ENCODE measurements at places on chromosomes 2 and 18.

- DNase-seq, result no peak
Measured at GRCh38 chr18:68342039-68342659, 372.8 kb downstream of the TMX3 start.

DNA sequence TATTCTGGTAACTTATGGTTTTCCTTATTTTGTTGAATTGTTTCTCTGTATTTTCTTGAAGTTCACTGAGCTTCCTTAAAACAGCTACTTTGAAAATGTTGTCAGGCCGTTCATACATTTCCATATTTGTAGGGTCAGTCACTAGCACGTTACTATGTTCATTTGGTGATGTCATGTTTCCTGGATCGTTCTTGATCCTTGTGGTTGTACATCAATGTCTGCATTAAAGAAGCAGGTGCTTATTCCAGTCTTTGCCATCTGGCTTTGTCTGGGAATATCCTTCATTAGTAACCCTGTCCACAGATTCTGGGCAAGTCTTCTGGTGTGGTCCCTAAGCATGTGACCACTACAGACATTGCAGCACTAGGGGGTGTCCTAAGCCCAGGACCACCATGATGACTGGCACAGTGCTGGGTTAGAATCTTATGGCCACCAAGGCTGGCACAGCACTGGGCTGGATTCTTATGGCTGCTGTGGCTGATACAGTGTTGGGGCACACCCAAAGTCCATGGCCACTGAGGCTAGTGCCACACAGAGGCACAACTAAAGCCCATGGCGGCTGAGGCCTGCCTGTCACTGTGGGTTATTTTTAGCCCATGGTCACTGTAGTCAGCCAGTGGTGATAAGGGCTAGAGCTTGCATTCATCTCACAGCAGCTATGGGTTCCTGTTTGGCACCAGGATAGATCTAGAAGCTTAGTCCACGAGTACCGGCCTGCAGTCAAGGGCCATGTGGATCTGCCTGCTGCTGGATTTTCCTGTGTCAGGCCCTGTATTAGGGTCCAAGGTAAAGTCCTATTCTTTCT is 13.2 kb downstream of the VWA3B start:
- no peak for DNase-seq

DNA sequence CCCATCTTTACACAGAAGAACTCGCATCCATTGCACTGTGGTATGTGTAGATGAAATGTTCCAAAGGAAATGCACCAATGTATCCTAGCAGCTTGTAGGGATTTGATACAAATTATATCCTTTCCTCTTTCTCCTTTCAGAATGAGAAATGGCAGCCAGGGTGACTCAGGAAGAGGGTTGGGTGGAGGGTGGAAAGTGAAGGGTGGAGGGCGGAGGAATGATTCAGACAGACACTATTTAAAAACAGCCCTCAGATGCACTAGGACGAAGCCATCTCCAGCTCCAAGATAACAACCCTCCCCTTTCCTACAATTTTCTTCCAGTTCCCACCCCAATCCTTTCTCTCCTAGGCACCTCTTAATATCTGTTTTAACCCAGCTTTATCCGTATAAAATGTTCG is 96.2 kb upstream of the STK39 start:
- DNase-seq, result no peak

- no peak for DNase-seq
Measured at GRCh38 chr2:17245906-17246305, 272.3 kb downstream of the RAD51AP2 start.

- DNase-seq, result no peak
Measured at GRCh38 chr2:236590846-236591245, 21.2 kb downstream of the ACKR3 start.

DNA sequence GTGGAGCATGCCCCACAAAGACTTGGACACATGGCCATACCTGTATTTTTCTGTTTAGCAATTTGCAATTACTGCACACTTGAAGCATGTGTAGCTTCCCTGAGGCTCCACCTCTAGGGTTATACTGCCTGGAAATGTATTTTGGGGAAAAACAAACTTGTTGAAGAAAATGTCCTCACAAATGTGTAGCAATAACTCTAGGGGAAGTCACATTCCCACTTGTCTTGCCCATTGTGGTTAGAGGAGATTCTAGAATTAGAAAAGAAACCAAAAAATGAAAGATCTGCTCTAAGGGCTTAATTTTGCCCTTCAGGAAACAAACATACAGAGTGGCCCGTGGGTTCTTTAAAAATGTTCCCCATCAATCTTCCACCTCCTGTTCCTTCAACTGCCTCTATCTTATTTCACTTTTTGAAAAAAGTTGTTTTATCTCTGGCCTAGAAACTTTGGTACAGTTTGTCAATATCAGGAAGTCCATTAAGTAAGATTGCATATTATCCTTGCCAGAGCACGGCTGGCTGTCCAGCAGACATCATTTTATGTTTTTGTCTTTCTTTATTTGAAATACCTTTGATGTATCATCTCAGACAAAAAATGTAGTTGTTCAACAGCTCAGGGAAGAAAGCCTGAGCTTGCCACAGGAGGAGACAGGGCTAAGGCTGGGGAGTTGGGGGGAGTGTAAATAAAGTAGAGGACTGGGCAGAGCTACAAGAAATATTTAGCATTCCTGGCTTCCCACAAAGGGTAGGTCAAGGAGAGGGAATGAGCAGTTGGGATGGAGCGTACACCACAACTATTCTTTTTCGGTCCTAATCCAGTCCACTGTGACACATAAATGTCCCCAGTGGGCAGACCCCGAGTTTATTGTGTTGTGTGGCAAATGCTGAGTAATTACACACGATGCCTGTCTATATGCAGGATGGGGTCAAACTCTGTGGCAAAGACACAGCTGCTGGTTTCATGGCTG is 96.8 kb upstream of the CDC42EP3 start:
- no peak for DNase-seq

GRCh38 chr2:20650393-20650876 is 463 bp downstream of the HS1BP3 start:
- peak; percentile 46 for DNase-seq

DNA sequence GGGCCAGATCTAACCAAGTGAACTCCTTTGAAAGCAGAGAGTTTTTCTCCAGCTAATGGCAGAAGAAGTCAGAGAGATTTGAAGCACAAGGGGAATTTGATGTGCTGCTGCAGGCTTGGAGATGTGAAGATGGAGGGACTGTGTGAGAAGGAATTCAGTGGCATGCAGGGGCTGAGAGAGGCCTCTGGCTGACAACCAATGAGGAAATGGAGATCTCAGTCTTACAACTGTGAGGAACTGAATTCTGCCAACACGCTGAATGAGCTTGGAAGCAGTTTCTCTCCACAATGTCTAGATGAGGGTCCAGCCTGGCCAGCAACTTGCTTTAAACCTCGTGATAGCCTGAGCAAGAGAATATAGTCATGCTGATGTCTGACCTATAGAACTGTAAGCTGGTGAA is 224.1 kb upstream of the DPP10 start:
- DNase-seq, result no peak

GRCh38 chr18:59306640-59307039 is 11.8 kb downstream of the CPLX4 start:
- DNase-seq, result no peak

DNA sequence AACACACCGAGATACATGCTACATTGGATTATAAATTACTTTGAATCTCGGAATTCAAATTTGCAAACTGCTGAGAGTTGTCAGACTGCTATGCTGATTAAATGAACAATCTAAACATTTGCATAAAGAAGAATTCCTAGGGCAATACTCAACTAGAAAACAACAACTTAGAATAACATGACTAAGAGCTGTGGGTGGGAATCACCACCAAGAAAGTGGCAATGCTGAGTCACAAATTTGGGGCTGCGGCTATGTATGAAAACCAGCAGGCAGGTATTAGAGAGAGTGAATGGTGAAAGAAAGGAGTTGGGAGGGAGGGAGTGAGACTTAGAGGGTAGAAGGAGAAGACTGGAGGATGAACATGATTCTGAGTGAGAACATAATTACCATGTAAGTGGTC is 559.5 kb downstream of the PIK3C3 start:
- DNase-seq, result no peak
